ENCODE measurements at places on chromosomes 3 and 15.

DNA sequence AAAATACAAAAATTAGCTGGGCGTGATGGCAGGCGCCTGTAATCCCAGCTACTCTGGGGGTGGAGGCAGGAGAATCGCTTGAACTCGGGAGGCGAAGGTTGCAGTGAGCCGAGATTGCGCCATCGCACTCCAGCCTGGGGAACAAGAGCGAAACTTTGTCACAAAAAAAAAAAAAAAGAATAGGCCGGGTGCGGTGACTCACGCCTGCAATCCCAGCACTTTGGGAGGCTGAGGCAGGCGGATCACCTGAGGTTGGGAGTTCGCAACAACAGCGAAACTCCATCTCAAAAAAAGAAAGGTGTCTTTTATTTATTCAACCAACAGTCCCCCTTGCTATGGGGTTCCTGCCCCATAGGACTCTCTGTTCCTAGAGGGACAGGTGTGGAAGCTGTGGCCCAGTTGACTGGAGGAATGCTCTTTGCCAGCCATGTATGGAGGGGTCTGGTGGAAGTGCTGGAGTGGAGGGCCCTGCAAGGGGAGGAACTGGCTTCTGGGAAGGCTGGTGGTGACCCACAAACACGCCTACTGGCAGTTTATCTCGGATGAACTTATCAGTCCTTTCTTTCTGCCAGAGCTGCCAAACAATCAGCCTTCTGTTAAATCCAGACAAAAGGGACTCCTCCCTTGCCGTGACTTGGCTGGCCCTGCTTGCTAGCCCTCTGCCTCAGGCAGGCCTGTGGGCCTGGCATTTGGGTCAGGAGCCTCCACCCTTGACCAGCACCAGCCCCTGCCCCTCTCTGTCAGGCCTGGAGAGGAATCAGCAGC is 4.6 kb upstream of the DAG1 start:
- DNase-seq, result no peak

DNA sequence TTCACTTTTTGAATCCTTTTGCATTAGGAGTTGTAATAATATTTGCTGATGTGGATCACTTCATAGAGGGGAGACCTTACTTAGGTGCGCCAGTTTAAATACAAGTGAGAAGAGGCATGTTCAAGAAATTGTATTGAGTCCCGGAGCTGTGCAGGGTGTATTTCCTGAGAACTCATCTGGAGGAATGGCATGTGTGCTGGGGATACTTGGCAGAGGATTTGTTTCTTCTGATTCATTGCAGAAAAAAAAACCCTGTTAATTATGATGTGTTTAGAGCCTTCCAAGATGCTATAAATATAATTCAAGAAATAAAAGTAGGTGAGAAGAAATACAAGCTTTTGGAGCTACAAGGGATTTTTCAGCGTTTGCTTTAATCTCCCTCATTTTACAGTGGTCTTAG is 97.6 kb downstream of the TPRG1 start:
- DNase-seq, result no peak

DNA sequence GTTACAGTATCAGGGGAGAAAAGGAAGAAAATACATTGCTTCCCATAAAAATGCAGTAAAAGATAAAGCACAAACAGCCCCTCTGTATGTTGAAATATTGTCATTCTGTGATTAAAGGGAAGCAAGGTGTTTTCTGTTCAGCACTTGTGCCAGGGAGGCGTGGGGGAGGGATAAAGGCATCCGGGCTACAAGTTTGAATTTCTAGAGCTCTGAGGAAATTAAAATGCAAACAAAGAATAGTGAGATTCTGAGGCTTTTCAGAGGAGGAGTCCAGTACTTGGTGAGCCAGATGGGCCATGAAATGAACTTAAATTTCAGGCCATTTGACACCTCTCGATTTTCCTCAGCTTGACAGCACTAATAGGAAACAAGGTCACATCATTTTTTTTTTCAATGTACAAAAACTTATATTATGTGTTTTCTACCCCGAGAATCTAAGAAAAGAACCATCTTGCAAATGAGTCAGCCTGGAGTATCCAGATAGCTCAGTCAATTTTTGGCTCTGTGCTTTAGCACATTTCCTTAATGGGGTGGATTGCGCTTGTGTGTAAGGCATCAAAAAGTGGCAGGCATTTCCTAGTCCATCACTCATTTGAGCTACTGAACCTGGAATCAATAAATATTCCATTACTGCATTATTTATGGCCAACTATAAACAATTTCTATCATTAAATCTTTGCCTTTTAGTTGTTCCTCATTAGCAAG is 640.8 kb upstream of the TBL1XR1 start:
- no peak for DNase-seq

DNA sequence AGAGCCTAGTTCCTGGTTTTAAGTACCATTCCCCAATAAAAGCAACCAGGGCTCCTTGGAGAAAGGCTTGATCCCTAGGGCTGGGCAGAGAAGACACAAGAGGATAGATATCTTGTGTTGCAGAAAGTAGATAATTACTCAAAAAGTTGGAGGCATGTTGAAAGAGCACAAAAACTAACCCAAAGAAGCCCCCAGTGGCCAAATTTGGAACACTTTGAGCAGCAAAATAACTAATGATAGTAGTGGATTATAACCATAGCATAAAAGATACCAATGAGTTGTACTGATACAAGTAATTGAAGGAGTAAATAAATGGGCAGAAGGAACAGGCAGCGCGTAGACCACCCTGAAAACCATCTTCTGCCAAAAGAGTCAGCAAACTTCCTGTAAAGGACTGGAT is 12.0 kb downstream of the EXOSC7 start:
- DNase-seq, result no peak

DNA sequence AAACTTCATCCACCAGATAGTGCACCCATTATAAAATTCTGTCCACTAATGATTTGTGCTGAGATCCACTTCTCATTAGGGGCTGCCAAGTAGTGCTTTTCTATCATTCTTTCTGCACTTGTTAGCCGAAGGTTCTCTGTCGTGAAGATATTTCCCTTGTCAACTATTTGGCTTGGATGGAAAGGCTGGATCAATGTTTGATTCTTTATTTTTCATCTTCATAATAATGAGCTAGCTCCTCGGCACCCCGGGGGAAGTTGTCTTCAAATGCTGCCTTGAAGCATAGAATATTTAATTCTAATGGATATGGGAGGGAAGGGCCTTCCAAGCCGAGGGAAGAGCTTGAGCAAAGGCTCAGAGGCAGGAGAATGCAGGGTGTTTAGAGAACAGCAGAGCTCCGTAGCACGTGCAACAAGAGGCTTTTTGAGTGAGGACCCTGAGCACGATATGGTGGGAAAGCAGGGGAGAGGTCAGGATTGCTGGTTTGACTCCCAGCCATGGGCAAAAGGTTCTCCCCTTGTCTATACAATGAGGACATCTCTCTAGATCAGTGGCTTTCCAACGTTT is 16.3 kb upstream of the MUC20 start:
- no peak for DNase-seq

GRCh38 chr15:45198337-45199135 is 10.8 kb upstream of the SHF start:
- DNase-seq, result peak; percentile 79

DNA sequence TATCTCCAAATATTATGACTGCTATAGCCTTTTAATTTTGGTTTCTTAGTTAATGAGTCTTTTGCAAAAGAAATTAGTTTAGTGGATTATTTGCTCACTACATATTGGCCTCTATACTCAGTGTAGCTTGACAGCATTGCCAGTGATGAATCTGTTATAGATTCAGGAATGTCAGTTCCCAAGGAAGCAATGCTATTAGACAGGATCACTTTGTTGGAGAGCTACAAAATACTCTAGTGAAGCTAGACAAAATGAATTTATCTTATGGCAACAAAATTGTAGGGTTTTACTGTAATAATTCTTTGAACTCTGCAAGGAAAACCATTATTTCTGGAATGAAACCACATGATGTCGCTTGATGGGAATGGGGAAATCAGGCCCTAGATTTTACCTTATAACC is 543.3 kb downstream of the SQOR start:
- no peak for DNase-seq

- no peak for DNase-seq
Observed at GRCh38 chr3:23217872-23218554, 14.9 kb downstream of the UBE2E2 start.

All from NCI-H510A treated with DMSO at 0.1 percent for 48 hours (cell line).